Right atrium auricular region (tissue), 2 donors: ENCODE measurements at places on chromosomes 7 and 10. TPM values are rescaled to one million over a fixed set of nuclear protein-coding genes. Genes with fewer than 3 reads are reported as not detected.

SHH gene
- total RNA-seq: not detected

- H3K27ac ChIP-seq: no peak overlapping the region
- H3K36me3 ChIP-seq: no peaks in the 10 kb centered on the region
- no peaks in the 10 kb centered on the region for H3K4me1 ChIP-seq
- no peak overlapping the region for H3K4me3 ChIP-seq
- no peak for DNase-seq
Observed at GRCh38 chr7:47796347-47796746, 151.9 kb downstream of the PKD1L1 start.

DNA sequence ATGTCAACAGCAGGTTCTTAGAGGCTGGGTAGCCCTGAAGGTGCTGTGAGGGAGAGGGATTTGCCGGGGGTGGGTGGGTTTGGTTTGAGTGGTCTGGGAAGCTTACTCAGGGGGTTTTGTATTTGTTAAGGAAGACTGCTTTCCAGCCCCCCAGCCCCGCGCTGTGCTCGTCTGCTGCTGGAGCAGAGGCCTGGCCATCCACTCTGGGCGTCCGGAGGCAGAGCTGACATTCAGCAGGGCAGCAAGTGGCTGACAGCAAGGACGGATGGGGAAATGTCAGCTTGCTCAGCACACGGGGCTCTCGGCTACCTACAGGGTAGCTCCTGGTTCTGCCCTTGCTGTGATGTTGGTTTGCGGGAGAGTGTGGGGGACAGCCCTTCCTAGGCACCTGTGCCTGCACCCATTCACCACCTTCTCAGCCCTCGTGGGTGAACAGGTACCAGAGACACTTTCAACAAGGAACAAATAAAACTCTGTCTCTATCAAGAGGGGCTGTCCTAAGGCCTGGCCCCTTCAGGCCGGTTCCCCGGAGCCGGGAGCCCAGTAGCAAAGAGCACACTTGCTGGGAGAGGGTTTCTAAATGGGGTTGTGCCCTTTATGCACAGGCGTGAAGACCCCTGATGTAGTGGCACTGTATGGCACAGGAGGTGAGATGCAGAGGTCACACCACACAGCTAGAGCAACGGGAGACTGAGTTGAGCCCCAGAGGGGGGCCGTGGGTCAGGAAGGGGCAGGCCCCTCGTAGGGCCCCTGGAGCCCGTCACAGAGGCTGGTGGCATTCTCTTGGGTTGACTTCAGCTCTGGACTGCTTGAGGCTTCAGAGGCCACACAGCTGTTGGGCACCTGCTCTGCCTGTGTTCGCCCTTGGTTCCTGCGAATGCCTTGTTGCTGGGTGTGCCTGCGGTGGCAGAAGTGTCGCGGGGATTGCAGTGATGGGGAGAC is 72.2 kb upstream of the SHH start:
- no peak for DNase-seq
- no peak overlapping the region for H3K4me3 ChIP-seq
- no peaks in the 10 kb centered on the region for H3K4me1 ChIP-seq
- H3K27me3 ChIP-seq: no peaks in the 10 kb centered on the region

DNA sequence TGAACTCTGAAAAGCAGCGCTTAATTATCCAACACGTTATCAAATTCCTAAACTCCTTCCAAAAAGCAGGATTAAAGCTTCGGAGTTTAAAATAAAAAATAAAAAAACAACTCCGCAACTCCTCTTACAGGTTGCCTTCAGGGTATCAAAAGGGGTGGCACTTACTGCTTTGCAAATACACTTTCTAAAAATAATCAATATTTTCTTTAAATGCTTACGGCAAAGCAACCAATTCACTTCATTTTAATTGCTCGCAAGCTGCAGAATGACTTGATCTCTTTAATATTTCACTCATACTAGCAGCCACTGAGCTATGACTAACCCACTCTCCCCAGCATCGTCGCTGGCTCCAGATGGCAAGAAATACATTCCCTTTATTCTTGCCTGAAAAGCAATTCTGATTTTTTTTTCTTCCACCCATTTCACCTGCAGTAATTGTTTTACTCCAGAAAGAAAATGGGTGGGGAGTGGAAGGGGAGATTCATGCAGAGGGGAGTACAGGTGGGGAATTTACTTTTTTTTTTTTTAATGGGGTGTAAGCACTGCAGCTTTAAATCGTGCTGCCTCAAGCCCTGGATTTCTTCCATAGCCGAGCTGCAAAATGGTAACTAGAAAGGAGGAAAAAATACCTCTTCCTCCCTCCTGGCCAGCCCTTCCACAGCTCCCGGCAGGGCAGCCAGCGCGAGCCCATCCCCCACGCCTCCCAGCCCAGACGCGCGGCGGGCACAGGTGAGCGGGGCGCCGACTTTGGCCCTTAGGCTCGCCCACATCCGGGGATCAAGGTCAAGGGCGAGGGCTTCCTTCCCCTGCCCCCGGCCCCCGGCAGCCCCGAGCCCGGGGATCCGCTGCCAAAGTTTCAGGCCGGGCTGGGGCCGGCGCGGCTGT is 54.2 kb upstream of the FHIP2A start:
- DNase-seq: no peak
- no peaks in the 10 kb centered on the region for H3K36me3 ChIP-seq
- H3K4me1 ChIP-seq: peaks cover 17% of the 10 kb centered on the region
- peak overlapping the region; percentile 88 for H3K27ac ChIP-seq
- no peaks in the 10 kb centered on the region for H3K27me3 ChIP-seq

DNA sequence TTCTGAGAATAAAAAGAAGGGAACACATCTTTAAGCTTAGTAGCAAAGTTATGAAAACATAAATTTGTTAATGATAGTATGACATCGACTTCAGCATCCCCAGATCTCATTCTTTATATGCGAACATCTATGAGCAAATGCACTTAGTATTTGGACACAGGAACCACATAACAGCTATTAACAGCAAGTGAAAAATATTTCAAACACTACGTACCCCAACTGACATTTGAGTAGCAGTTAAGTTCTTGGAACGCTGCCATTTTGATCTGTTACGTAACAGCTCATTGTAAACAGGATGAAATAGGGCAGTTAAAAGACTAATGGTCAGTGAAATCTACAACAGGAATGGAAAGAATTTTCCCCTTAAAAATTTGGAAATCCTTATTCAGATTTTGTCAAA is 428.9 kb downstream of the TNS3 start:
- no peak for DNase-seq
- H3K27ac ChIP-seq: no peak overlapping the region
- no peaks in the 10 kb centered on the region for H3K27me3 ChIP-seq

WNT8B gene
- total RNA-seq: not detected
